ENCODE measurements at places on chromosomes 6 and 20.

GRCh38 chr6:10098756-10099528 is 315.9 kb downstream of the TFAP2A start:
- DNase-seq = no peak

- no peak for DNase-seq
Measured at GRCh38 chr20:341682-342081, 5.2 kb upstream of the NRSN2 start.

DNA sequence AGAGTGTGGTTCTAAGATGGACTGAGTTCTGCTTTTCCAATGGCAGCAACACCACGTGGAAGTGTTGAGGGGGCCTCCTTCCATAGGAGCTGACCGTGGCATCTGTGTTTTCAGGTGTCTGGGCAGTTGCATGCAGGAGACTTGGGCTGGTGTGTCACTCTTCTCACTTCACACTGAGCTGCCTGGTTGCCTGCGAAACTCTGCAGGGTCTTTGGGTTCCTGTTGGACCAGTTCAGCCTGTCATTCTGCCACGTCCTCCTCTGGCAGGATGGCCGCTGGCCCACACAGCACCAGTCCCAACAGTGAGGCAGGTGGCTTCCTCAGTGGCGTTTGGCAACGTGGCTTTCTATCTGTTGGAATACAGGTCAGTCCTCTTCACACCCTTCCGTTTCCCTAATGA is 16.1 kb upstream of the UNC93A start:
- DNase-seq = no peak

DNA sequence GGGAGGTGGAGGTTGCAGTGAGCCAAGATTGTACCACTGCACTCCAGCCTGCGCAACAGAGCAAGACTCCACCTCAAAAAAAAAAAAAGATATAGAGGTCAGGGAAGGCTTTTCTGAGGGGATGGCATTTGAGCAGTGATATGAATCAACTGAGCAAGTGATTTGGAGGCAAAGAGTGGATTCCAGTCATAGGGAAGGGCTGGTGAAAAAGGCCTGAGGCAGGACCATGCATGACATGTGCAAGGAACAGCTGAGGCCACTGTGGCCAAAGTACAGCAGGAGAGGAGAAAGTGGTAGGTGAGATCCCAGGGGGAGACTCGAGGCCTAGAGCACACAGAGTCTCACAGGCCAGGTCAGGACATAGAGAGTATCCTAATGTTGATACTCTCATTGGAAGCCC is 20.1 kb upstream of the PTPRT start:
- no peak for DNase-seq

- no peak for DNase-seq
Measured at GRCh38 chr6:13741365-13741764, 29.7 kb upstream of the RANBP9 start.

GRCh38 chr6:53598265-53598907 is 53.5 kb upstream of the GCLC start:
- DNase-seq = no peak

- no peak for DNase-seq
Measured at GRCh38 chr6:75115481-75115880, 90.4 kb downstream of the COL12A1 start.

GRCh38 chr20:12808006-12808567 is 200.7 kb upstream of the SPTLC3 start:
- DNase-seq = no peak

DNA sequence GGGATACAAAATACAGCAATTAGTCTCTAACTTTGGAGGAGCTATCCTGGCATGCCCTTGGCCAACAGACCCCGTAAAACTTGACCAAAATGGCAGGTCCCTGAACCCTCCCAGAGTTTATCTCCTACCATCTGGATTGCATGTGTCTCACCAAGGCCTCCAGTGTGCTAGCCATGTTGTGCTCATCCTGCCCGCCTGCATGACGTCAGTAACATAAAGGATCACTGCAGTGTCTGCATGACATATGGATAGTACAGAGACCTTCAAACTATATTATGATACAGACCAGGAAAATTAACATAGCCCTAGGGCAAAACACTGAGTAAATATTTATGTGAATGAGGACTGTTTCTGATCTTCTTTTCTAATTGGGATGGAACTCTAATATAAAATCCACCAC is 25.3 kb downstream of the CPXM1 start:
- no peak for DNase-seq

DNA sequence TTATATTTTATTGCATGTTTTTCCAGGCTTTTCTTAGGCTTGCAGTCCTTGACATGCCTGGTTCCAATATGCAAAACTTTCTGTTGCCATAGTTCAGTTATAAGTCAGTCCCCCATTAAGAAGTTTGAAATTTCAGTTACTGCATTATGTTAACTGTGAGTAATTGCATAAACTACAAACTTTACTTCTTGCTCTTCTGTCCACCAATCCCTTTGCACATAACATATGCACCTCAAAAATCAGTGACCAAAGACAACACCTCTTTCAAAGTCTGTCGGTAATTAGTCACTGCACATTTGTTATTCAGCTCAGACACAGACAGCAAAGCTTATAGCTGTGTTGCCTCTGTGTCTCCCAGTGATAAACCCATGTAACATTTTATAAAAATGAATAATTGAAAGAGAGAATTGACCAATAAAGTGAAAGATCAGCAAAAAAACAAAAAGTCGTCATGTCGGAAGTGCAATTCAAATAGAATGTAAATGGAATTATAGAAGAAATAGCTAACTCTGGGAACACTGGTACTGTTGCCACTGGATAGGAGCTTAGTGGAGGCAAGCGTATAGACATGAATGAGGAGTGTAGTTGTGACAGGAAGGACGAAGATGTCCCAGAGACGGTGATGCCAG is 50.3 kb upstream of the BTBD3 start:
- no peak for DNase-seq

- no peak for DNase-seq
Measured at GRCh38 chr6:50030777-50031562, 9.2 kb upstream of the DEFB110 start.

DNA sequence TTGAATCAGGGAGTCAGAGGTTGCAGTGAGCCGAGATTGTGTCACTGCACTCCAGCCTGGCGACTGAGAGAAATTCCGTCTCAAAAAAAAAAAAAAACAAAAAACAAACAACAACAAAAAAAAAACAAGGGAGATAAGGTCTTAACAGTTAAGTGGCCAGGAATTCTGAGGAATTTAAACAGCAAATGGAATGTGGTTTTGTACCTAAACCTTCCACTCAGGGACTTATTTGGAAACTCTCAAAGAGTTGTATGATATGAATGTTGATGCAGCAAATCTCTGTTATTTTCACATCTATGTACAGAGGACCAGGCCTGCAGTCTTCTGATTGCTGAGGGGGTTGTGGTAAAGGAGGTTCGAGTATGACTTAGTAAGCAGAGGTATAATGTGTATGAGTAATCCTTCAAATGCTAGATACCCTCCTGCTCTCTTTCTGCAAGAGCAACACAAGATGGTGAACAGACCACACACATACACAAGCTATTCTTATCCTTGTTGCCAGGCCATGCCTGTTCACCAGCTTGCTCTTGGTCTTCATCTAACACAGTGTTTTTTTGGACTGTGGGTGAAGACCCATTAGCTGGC is 174.9 kb upstream of the SCGN start:
- DNase-seq = no peak

DNA sequence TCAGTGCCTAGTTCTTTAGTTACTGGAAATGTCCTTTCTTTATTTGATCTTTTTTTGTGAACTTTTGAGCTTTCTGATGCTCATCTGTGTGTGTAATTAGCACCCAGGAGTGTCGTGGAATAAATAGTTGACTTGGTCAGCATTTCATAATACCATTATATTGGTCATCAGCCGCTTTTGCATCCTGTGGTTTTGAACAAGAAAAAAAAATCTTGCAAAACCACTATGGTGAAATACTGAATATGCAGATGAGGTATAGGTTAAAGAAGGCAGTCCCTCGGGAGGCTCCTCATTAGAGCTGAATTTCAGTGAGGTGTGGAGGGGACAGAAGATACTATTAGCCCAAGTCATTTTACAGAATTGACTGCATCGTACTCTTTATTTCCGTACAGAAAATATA is 90.1 kb downstream of the FOXO3 start:
- DNase-seq = no peak

GRCh38 chr20:33668466-33669155 is 1.9 kb downstream of the ACTL10 start:
- no peak for DNase-seq

GRCh38 chr6:31659649-31660380 is 763 bp downstream of the C6orf47 start:
- peak; percentile 28 for DNase-seq

DNA sequence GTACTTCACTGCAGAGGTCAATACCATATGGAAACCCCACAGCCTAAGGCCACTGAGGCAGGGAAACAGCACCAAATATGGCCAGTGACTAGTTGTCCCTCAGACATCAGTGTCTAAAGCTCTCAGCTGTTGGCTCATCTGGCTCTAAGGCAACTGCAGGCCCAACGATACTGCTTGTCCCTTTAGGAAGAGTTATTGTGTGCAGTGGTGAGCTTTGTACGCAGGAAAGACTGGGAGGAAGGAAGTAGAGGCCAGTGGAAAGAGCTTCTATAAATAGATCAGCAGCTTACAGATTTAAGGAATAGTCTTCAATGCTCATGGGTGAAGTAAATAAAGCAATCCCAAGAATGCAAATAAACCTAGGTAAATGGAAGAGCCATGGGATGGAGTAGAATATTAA is 29.3 kb downstream of the DNAAF9 start:
- DNase-seq = no peak

DNA sequence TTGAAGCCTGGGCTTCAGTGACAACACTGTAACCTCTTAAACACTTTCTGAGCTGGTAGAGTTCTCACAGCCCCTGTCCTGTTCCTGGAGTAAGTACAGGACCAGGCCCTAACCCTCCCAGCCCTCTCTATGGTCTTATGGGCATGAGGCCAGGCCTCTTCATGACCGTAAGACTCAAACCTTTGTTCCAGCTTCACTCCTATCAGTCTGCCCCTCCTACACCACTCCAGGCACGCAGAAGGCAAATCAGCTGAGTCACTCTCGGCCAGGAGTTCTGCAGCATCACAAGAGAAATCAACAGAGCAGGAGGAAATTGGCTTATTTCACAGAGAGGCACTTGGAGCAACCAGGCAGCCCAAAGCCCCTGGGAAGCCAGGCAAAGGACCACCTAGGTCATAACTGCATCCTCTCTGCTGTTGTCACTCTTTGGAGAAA is 25.3 kb upstream of the CHD6 start:
- DNase-seq = no peak
